Activated naive CD8-positive, alpha-beta T cell treated with anti-CD3 and anti-CD28 coated beads, Interleukin-2, amount 10 ng/mL, durations not matched to agents 7 days and 5 days (primary cell): ENCODE measurements at places on chromosomes 6 and 20. TPM values are rescaled to one million over a fixed set of nuclear protein-coding genes. Genes with fewer than 3 reads are reported as not detected.

Gene OXT
- 0.68 TPM for total RNA-seq

Gene PSMB9
- 353 TPM for total RNA-seq

GRCh38 chr20:57584768-57585461 is 24.0 kb downstream of the PCK1 start:
- no peak overlapping the region for H3K27ac ChIP-seq
- DNase-seq, result no peak
- no peaks in the 10 kb centered on the region for H3K36me3 ChIP-seq
- H3K27me3 ChIP-seq, result peaks cover 26% of the 10 kb centered on the region

DNA sequence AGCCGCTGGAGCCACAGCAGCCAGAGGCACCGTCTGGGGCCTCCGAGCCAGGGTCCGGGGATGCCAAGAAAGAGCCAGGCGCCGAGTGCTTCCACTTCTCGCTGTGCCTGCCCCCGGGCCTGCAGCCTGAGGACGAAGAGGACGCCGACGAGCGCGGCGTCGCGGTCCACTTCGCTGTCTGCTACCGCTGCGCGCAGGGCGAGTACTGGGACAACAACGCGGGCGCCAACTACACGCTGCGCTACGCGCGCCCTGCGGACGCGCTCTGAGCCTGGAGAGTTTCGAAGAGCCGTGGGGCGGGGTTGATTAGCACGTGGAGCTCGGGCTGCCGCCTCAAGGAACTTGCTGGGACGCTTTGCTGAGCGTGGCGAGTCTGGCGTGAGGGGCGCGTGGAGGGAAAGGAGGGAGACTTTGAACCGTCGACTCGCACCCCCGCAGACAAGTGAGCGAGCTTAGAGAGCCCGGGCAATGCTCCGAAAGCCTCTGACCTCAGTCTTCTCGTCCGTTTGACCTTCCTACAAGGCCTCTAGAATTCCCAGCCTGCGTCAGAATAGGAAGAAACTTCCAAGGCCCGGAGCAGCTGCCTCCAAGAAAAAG is 1.3 kb downstream of the PPP1R3G start:
- peak; percentile 37 for DNase-seq
- H3K27me3 ChIP-seq, result peaks cover 68% of the 10 kb centered on the region
- no peak overlapping the region for H3K27ac ChIP-seq
- peaks cover 4% of the 10 kb centered on the region for H3K4me1 ChIP-seq

DNA sequence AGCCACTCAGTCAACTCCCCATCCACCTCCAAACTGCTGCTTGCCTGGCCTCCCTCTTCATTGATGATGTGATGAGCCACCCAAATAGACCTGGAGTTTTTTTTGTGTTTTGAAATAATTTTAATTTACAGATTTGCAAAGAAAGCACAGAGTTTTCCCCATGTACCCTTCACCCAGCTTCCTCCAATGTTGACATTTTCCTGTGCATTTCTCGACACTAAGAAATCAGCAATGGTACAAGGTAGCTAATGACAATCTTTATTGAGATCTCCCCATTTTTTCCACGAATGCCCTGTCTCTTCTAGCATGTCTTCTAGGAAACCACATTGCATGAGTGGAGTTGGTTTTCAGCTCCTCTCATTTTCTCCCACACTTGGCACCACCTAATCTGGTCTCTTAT is 30.1 kb downstream of the PPP1R14C start:
- no peaks in the 10 kb centered on the region for H3K36me3 ChIP-seq
- H3K27ac ChIP-seq, result no peak overlapping the region
- peaks cover 13% of the 10 kb centered on the region for H3K27me3 ChIP-seq
